ENCODE measurements at places on chromosomes 2 and 18. TPM values are rescaled to one million over a fixed set of nuclear protein-coding genes. Genes with fewer than 3 reads are reported as not detected.

GRCh38 chr18:79399275-79400081 is 3.7 kb downstream of the NFATC1 start:
- DNase-seq = peak; percentile 51

ANKRD62 gene
- not detected for total RNA-seq

DSG4 gene
- not detected for total RNA-seq

ZSCAN30 gene
- total RNA-seq = 19.6 TPM

DNA sequence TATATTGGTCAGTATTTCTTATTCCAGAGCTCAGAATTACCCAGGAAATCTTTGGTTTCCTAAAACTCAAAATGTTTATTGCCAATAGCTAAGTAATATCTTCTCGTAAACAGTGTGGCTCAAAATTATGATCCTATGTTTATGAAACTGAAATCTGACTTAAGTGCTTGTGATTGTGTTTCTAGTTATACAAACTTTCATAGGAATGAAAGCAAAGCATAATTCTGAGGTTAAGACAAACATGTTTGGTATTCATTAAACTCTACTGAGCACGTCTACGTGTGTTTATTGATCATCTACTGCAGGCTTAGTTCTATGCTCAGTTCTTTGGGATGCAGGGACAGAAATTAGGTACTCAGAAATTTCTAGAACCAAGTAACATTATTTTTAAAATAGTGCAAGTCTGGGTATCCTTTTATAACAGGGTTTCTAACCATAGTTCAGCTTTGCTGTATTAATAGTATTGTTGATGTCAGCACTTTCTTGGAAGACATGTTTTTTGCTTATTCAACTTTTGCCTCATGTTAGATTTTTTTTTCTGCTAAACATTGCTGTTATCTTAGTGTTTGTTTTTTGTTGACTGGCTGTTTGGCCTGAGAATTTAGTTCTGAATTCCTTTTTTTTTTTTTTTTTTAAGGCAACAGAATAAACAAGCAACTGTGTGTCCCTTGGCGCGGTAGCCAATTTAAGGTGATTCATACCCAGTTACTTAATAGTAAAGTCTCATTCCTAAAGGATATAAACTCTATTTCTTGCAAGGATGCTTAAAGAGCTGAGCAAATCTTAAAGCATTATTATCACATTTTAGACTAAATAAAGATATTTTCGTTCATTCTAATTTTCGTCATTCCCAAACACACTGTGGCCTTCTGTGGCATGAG is 31.3 kb downstream of the PTPRM start:
- no peak for DNase-seq

DNA sequence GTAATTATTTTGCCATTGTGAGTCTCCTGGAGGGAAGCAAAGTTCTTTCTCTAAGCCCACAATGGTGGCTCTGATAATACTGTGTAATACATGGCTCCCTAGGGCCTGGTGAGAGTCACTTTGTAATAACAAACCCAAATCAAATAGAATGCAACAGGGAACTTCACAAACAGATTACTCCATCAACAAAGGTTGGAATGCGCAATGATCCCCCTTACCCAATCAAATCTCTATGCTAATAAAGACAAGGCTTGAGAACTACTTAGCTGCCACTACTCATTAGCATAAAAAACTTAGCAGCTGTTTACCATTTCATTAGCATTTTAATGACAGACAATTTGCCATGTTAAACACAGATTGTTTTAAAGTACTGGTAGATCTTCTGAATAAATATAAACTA is 285.6 kb upstream of the SESTD1 start:
- no peak for DNase-seq

NABP1 gene
- total RNA-seq = 65.4 TPM

DNA sequence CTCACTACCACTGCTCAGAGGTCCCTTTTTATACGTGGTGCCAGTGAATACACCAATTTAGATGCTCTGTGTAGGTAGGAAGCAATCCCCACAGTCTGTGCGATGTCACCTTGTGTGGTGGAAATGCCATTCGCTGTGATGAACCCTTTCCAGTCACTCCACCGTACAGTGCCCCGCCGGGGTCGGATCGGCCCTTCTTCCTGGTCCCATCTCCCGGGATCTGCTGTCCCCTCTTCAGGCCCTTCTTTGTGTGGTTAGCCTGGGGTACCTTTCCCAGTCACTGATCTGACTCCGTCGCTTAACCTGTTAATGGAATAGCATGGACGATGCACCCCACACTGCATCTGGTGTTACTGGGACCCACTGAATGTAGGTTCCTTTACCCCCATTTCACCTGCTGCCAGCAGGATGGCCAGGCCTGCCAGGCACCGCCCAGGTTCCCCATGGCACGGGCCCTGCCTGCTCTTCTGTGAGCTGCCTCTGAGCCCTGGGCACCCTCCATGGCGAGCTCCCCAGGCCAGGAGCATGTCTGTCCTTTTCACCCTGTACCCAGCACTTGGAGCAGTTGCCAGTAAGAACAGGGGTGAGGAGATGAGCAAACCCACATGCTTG is 18.0 kb downstream of the TWIST2 start:
- no peak for DNase-seq
